Osteocyte (in vitro differentiated cells): ENCODE measurements at places on chromosomes 6 and 20. TPM values are rescaled to one million over a fixed set of nuclear protein-coding genes. Genes with fewer than 3 reads are reported as not detected.

GRCh38 chr6:90008189-90008907 lies 114.1 kb downstream of the GJA10 start:
- DNase-seq = no peak

GRCh38 chr6:25179051-25179778 lies 100.0 kb upstream of the CARMIL1 start:
- DNase-seq = no peak

DNA sequence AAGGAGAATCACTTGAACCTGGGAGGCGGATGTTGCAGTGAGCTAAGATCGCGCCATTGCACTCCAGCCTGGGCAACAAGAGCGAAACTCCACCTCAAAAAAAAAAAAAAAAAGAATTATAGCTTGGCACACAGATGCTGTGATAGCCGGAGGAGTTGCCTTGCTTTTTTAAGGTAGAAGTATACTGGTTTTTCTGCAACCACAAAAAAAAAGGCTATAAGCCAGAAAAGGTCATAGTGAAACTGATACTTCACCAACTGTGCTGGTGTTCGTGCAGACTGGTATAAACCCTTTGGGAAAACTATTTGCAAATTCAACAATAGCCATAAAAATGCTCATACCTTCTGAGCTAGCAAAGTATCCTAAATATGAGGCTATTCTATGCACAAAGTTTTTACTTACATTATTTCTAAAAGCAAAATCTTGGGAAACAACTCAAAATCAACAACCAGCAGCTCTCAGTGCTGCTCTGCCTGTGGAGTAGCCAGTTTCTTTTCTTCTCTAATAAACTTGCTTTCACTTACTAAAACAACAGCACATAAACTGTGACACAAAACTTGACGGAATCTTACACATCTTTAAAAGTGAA lies 44.0 kb downstream of the B4GALT5 start:
- no peak for DNase-seq

DNA sequence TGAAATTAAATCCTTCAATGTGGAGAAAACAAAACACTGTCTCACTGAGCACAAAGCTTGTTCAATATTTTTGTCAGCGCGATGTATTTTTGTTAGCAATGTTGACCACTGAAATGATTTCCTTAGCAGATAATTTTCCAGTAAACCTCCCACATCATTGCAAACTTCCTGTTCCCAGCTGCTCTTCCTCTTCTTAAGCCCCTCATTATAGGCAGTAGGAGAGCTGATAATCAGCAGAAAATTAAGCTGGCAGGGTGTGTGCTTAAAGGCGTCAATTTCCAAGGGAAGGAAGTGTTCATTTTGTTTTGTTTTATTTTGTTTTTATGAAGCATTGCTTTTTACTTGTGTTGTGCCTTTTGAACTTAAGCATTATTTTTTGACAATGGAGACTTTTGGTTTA lies 29.1 kb upstream of the TMEM14A start:
- no peak for DNase-seq

- no peak for DNase-seq
Measured at GRCh38 chr20:36231331-36231730, 4.9 kb upstream of the AAR2 start.

DNA sequence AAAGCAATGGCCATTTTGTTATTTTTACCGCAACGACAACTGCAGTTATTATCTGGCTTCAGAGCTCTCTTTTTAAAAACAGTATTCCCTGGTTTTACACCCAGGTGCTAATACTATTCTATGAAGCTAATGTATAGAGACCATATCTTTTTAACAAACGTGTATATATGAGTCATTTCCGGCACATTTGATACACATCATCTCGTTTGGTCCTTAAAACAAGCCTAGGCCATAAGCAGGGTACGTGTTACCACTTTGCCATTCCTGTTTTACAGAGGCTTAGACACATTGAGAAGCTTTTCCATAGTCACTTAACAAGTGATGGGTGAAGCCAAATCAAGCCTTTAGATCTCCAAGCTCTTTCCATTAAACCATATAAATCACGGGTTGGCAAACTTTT lies 5.5 kb downstream of the TRAF3IP2 start:
- no peak for DNase-seq

GRCh38 chr6:136809091-136809860 lies 13.1 kb upstream of the PEX7 start:
- DNase-seq = no peak

- DNase-seq = no peak
Measured at GRCh38 chr6:121223212-121223611, 111.1 kb downstream of the TBC1D32 start.

- no peak for DNase-seq
Measured at GRCh38 chr6:163252061-163252591, 162.4 kb upstream of the QKI start.

- DNase-seq = no peak
Measured at GRCh38 chr6:111661541-111662061, 55.9 kb upstream of the TRAF3IP2 start.

GRCh38 chr6:106512048-106512967 lies 117.0 kb downstream of the RTN4IP1 start:
- no peak for DNase-seq

- DNase-seq = no peak
Measured at GRCh38 chr20:59191036-59191755, 27.6 kb downstream of the ZNF831 start.

GRCh38 chr20:60070791-60071190 lies 112.6 kb downstream of the CDH26 start:
- DNase-seq = no peak

DNA sequence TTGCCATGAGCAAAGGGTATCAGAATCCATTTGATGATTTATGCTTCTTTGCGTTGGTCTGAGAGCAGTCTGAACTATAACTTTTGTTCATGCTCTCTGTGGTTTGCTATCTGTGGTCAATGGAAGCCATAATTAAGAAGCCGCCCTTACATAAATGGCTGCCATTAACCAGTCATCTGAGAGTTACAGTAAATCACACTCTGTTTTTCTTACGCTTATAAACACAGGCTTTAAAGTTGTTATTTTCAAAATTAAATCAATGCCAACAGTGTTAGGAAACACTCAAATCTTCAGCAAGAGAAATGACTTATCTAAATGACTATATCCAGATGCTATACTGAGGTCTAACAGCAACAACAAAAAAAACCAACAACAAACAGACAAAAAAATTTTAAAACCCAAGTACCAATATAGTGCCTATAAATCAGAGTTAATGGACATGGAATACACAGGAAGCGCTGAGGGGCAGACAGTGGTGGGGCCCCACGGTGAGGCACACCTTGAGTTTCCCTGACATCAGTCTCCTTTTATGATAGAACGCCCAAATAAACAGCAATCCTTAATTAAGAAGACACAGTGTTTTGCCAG lies 108.0 kb upstream of the C6orf118 start:
- no peak for DNase-seq

DNA sequence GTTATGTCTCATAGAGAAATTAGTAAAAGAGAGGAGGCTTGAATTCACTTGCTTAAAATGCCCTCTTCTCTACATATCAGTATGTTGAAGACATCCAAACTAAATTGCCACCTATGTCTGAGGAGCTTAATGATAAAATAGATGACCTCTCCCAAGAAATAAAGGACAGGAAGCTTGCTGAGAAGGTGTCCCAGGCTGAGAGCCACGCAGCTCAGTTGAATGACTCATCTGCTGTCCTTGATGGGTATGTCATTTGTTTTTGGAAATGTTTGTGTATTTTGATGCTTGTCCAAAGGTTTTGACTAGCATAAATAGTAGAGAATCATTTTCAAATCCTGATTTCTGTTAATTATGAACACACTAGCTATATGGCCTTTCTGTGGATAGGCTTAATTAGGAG lies 307.7 kb downstream of the ARHGAP18 start:
- no peak for DNase-seq

DNA sequence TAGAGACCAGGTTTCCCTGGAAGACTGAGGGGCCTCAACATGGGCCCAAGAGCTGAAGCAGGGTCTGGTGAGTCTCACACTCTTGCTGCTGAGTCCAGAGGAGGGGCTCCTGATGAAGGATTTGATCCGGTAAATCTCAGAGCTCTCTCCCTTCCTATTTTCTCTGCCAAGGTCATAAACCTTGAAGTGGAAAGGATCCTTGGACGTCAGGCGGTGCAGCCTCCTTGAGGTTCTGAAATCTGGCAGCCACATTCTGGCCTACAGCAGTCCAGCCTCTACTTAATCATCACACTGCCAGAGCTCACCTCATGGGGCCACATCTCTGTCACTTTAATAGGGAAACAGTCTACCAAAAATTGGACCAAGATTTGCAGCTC lies 24.0 kb downstream of the ACSS1 start:
- DNase-seq = no peak

Gene NDUFAF5
- total RNA-seq = 19.4 and 20.4 TPM in 2 replicates

Gene SLC35F1
- total RNA-seq = not detected in 2 replicates

Gene SALL4
- total RNA-seq = 1.8 and 2.6 TPM in 2 replicates

Gene COL21A1
- 48.0 and 60.0 TPM in 2 replicates for total RNA-seq

Gene MCCD1
- not detected in 2 replicates for total RNA-seq

Gene OVOL2
- total RNA-seq = not detected in 2 replicates

Gene EFCAB8
- 0.64 and 0.97 TPM in 2 replicates for total RNA-seq
